Fibroblast of lung (primary cell): ENCODE measurements at places on chromosomes 12 and 14. TPM values are rescaled to one million over a fixed set of nuclear protein-coding genes. Genes with fewer than 3 reads are reported as not detected.
A peak's percentile ranks its signal among the peaks of the same experiment; 100 is the strongest.

YARS2 gene
- 27.1 and 28.5 TPM in 2 replicates for total RNA-seq

DNA sequence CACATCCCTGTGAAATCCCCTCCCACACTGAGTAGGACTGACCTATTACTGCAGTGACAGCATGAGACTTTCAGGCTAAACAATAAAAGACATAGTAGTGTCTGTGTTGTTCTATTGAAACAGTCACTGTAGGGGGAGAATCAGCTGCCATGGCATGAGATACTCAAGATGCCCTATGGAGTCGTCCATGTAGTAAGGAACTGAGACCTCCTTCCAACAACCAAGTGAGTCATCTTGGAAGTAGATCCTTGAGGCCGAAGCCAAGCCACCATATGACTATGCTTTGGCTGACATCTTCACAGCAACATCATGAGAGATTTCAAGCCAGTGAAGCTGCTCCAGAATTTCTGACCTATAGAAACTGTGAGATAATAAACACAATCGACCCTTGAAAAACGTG, 12.1 kb upstream of the LRP6 start:
- DNase-seq: peak; percentile 30

FAM181A gene
- not detected in 2 replicates for total RNA-seq

- DNase-seq: no peak
Observed at GRCh38 chr12:46304070-46304469, 35.2 kb upstream of the SLC38A1 start.

DNA sequence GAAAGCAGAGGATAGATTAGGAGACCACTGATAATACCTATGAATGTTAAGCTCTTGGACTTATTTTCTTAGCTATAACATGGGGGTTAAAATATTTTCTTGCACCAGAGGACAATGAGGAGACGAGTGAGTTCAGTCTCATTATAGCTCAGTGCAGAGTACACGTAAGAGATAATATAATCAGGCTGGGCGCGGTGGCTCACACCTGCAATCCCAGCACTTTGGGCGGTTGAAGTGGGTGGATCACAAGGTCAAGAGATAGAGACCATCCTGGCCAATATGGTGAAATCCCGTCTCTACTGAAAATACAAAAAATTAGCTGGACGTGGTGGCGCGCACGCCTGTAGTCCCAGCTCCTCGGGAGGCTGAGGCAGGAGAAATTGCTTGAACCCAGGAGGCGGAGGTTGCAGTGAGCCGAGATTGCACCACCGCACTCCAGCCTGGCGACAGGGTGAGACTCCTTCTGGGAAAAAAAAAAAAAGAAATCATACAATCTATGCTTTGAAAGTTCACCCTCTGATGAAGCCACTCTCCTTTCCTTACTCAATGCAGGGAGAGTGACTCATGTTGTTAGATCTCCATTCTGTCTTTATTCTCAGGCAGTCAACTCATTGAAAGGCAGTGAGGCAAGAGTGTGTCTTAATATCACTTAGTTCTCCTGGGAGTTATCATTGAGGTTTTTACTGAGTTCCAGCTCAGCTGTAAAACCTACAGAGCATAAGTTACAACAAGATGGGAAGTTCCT, 134.2 kb downstream of the SYNE2 start:
- DNase-seq: peak; percentile 74

GRCh38 chr12:20472102-20472782, 103.9 kb downstream of the PDE3A start:
- DNase-seq: no peak

DNA sequence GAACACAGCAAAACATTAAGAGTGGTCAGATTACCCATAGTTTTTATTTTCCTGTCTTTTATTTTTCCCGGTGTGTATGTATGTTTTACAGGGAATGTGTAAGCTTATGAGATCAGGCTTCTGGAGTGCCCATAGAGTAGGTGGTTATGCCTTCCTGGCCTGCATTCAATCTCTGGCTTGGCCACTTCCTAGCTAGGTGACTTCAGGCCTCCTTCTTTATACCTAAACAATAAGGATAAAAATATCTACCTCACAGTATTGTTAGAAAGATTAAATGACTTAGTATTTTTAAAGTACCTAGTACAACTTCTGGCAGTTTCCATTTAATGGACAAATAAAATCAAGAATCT, 42.4 kb downstream of the ITPR2 start:
- peak; percentile 28 for DNase-seq

SLC8A3 gene
- under 0.01 TPM in 2 replicates for total RNA-seq

- DNase-seq: no peak
Observed at GRCh38 chr14:30185832-30186231, 258.2 kb upstream of the PRKD1 start.

DNA sequence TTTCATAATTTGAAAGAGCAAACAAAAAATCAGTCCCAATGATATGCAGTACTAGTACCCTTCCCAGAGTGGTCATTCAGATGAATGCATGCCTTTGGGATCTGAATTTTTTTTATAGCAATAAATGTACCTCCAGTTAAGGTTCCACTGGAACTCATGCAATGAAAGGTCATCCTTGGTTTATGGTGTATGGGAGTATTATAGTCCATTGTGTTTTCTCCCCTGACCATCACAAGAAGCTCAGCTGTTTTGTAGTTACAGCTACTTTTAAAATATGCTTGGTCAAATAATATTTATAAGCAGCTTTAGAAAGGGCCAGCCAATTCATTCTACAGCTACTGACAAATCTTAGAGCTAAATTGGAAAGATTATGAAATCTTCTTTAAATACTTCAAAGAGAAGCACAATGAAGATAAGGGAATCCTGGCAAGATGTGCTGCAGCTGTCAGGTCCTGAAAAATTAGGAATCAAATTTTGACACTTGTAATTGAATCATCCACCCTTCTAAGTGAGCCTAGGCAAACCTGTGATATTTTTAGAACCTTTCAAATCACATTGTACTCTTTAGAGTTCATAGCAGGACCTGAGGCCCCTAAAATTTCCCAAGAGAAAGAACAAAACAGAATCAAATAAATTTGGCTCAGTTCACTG, 46.5 kb downstream of the IFT81 start:
- DNase-seq: peak; percentile 50

DNA sequence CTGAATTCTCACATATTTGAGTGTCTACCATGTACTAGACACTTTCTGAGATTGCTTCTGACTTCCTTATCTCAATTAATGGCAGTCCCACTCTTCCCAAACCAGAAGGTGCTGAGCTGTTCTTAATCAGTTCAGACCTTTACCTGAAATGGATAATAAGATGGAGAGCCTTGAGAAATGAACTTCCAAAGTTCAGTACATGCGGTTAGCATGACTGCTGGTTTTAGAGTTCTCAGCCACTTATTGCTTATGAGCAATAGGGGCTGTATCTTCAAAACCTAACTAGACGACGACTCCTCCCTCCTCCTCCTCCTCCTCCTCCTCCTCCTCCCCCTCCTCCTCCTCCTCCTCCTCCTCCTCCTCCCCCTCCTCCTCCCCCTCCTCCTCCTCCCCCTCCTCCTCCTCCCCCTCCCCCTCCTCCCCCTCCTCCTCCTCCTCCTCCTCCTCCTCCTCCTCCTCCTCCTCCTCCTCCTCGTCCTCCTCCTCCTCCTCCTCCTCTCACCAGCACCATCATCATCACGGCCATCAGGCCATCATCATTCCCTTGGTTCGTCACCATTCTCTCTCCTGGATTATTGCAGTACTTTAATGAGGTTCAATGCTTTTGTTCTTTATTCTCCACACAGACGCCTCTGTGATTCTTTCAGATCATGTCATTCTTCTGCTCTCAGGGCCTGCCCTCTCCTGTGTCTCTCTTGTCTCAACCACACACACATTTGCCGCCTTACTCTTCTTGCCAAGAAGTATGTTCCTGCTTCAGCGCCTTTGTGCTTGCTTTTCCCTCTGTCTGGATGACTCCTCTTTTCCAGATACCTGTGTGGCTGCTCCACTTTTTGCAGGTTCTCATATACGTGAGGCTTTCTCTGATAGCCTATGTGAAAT, 2.7 kb downstream of the PCNX1 start:
- DNase-seq: peak; percentile 23

- DNase-seq: no peak
Observed at GRCh38 chr12:50188241-50188781, 21.1 kb upstream of the CERS5 start.

- no peak for DNase-seq
Observed at GRCh38 chr12:43255522-43256111, 296.4 kb downstream of the ADAMTS20 start.

RAB21 gene
- total RNA-seq: 9.0 and 11.4 TPM in 2 replicates

- DNase-seq: no peak
Observed at GRCh38 chr12:98359856-98360255, 155.5 kb upstream of the TMPO start.

- no peak for DNase-seq
Observed at GRCh38 chr14:44490966-44491365, 16.1 kb downstream of the FSCB start.

MIPOL1 gene
- 8.6 and 9.0 TPM in 2 replicates for total RNA-seq

- no peak for DNase-seq
Observed at GRCh38 chr14:37596790-37597472, 1.5 kb downstream of the TTC6 start.

- DNase-seq: no peak
Observed at GRCh38 chr14:55749946-55750345, 169.9 kb downstream of the KTN1 start.

DNA sequence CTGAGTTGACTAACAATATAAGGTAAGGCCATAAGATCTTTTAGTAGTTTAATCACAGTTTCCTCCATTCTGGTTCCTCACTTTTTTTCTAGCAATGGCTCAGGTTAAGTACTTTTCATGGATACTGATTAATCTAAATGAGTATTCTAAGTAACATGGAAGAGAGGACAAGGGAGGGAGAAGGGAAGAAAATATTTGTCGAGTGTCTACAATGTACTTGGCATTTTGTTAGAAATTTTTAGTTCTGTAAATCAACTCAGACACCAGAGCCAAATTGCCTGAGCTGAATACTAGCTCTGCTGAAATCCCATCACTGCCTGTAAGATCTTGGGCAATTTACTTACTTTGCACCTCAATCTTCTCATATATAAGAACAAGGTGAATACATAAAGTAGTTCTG, 20.2 kb downstream of the RERG start:
- no peak for DNase-seq

MANSC1 gene
- total RNA-seq: 1.3 and 1.8 TPM in 2 replicates

DNA sequence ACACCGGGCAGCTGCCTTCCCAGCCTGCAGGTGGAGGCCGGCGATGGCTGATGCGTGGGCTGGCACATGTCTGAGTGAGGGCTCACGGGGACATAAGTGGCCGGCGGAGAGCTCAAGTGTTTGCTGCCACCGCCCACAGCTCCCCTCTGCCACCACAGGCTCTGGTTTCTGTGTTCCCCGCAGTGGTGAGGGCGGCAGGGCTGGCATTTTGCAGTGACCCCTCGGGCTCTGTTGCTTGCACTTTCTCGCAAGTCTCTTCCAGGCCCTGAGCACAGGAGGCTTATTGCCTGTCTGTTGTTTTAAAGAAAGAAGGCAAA, 271.0 kb upstream of the RTL1 start:
- no peak for DNase-seq
